ENCODE measurements at places on chromosomes 5 and 9. TPM values are rescaled to one million over a fixed set of nuclear protein-coding genes. Genes with fewer than 3 reads are reported as not detected.

Gene GMCL2
- not detected for total RNA-seq

Gene GTF3C4
- 23.1 TPM for total RNA-seq

Gene GLDC
- 0.22 TPM for total RNA-seq

Gene AMBP
- 0.26 TPM for total RNA-seq

Gene FAM200C
- 4.6 TPM for total RNA-seq

Gene SPINK5
- total RNA-seq = not detected
